ENCODE measurements at places on chromosomes 16 and 17. TPM values are rescaled to one million over a fixed set of nuclear protein-coding genes. Genes with fewer than 3 reads are reported as not detected.

Gene SEC14L5
- 0.27 TPM for total RNA-seq

Gene KRTAP4-1
- total RNA-seq = not detected

DNA sequence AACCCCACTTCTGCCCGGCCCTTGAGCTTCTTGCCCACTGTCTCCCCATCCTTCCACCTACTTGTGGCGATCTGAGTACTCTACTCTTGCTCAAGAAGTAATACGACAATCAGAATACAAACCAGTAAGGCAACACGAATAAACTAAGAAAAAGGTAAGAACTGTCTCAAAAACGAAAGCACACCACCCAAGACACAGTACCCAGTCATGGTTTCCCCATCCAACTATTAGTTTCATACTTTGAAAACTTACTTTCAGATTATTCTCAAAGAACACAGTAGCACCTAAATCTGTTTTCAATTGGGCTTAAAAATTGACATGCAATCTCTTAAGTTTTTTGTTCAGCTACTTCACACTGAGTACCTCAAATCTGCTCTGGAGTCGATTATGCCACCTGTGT lies 13.9 kb downstream of the GINS2 start:
- DNase-seq = no peak

DNA sequence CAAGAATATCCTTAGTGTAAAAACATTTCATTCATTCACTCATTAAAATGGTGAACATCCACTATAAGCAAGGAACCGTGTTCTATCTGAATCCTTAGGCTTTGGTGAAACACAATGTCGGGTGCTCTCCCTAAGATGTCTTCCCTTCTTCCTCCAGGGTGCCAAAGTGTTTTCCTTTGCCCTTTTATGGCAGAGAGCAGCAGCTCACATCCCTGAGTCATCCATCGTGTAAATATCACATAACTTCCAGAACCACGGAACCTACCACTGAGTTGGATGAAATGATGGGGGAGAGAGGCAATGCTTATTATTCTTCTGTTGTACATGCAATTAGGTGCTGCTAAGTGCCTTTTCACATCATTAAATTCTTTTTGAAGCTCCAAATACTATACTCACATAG lies 50.2 kb downstream of the DNAH3 start:
- peak; percentile 19 for DNase-seq

DNA sequence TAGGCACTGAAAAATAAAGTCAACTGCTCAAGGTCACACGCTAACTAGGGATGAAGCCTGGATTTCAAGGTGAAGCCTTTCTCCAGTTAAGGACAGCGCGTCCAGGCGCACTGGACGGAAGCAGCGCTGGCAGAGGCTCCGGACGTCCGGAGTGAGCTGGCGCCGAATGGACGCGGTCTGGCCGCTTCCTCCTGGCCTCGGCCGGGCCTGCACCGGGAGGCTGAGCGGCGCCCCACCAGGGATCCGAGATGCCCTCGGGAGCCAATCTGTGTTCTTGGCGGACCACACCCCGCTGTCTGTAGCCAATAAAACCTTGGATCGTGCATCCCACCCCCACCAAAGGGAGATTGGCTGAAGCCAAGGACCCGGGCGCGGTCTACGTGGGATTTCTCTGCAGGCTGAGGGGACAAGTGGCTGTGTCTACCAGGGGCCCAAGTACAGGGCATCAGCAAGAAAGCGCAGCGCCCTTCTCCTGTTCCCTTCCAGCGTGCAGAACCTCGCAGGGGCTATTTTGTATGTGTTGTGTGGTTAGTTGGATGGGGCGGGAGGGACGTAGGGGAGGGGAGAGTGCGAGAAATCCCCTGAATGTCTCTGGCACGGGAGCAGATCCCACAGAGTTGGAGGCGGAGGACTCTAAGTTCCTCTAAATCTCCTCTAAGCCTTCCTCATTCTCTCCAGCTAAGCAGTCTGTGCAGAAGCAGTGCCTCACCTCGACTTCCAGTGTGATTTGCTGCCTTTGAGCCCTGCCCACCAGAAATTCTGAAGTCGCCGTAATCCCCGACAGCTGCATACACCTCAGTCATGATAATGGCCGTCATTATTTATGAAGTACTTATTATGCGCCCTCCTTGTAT lies 2.5 kb upstream of the AKAP10 start:
- DNase-seq = no peak

Measured in HCT116 (cell line).